ENCODE measurements at places on chromosomes 7 and 10. TPM values are rescaled to one million over a fixed set of nuclear protein-coding genes. Genes with fewer than 3 reads are reported as not detected.
A peak's percentile ranks its signal among the peaks of the same experiment; 100 is the strongest.

GRCh38 chr7:38394660-38395059 is 121.2 kb upstream of the TARP start:
- DNase-seq = no peak

- DNase-seq = peak; percentile 60
Observed at GRCh38 chr7:47580811-47581331, 1.0 kb downstream of the TNS3 start.

GRCh38 chr10:44261296-44261695 is 123.6 kb downstream of the CXCL12 start:
- DNase-seq = no peak

Gene SFMBT2
- total RNA-seq = 14.1 TPM
